ENCODE measurements at places on chromosomes 7 and 10.

DNA sequence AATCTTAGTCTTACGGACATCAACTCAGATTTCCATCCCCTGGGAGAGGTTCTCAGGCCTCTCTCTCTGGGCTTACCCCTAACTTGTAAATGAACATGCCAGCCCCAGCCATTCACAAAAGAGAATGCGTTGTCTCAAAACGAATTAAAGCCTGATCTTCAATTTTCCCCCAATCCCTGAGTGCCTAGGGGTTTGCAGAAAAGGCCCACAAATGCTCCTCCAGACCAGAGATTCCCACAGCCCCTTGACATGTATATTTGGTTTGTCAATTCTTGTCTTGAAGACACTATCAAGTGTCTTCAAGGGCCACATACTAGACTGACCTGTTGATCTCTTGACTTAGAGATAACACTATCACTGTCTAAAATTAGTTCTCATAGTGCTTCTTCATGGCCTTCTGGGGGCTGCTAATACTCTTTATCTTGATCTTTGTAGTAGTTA is 11.9 kb upstream of the HOXA13 start:
- no peak for DNase-seq

GRCh38 chr10:49054753-49055152 is 60.6 kb downstream of the VSTM4 start:
- no peak for DNase-seq

- peak; percentile 28 for DNase-seq
These were observed 19.0 kb upstream of the CPN1 start for GRCh38 chr10:100100651-100101184.

DNA sequence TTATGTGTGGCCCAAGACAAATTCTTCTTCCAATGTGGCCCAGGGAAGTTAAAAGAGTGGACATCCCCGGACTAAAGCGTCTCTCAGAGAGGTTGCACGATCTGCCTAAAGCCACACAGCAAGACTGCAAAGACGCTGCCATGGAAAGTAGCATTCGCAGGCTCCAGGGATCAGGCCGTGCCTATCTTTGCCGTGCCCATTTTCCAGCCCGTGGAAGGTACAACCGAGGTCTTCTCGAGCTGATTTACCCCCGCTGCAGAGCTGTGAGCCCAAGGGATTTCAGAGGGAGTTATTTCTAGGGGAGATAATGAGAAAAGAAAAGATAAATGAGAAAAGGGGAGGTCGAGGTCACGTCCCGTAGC is 1.0 kb upstream of the NYAP1 start:
- peak; percentile 16 for DNase-seq

- DNase-seq, result no peak
These were observed 326.2 kb upstream of the AUTS2 start for GRCh38 chr7:69272101-69272500.

GRCh38 chr7:49483142-49483541 is 290.3 kb upstream of the VWC2 start:
- DNase-seq, result no peak

DNA sequence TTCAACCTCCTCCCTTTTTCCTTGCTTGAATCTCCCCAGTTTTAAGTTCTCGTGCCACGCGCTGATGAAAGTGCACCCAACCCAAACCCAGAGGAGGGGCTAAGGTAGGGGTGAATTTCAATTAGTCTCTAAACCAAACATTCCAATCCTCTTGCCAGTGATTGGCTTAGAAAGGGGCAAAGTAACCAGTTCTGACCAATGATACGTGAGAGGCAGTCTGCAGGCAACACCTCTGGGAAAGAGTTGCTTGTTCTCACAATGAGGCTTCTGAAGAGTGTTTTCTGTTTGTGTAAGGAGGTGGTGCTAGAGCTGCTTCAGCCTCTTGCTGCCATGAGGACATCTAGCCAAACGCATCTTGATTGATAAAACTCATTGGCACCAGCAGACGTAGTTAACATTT is 21.8 kb downstream of the SLC35G1 start:
- DNase-seq, result no peak

- DNase-seq, result no peak
These were observed 233.1 kb downstream of the PARD3 start for GRCh38 chr10:34581801-34582532.

DNA sequence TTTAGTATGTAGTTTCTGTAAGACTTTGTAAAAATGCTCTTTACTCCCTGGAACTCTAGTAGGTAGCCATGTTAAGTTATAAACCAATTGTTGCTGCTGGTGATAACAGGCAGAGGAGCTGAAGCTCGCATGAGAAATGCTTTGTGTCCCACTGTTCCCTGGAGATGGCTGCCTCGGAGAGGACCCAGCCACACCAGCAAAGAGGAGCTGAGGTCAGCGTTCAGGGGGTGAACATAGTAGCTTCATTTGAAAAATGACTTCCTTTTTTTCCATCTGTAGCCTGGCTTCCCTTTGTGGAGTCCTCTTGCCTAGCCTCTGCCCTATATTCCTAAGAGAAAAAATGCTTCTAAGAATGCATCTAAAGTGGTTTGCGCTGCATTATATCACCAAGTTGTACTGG is 20.3 kb downstream of the CELF2 start:
- peak; percentile 69 for DNase-seq

DNA sequence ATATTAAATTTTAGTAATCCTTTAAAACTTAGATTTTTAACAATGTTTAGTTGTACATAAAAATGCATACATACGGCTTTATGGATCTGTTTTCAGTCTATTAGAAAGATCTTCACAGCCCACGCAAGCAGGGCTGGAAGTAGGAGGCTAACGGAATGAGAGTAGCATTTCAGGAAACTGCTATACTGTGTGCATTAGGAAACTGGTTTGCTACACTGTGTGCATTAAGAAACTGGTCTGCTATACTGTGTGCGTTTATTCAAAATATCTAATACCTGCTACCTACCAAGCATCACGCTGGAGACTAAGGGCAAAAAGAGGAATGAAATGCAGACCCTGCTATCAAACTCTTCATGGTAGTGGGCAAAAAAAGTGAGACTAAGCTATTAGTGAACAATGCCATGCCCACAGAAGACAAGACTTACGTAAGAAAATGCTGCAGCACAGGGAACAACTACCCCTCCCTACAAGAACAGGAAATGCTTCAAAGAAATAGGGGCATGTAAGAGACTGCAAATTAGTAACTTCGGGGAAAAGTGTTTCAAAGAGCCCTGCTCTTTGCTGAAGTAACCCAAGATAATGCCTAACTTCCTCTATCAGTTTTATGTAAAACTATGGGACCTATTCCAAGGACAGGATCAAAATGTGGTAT is 11.3 kb downstream of the RAB11FIP2 start:
- peak; percentile 99 for DNase-seq

DNA sequence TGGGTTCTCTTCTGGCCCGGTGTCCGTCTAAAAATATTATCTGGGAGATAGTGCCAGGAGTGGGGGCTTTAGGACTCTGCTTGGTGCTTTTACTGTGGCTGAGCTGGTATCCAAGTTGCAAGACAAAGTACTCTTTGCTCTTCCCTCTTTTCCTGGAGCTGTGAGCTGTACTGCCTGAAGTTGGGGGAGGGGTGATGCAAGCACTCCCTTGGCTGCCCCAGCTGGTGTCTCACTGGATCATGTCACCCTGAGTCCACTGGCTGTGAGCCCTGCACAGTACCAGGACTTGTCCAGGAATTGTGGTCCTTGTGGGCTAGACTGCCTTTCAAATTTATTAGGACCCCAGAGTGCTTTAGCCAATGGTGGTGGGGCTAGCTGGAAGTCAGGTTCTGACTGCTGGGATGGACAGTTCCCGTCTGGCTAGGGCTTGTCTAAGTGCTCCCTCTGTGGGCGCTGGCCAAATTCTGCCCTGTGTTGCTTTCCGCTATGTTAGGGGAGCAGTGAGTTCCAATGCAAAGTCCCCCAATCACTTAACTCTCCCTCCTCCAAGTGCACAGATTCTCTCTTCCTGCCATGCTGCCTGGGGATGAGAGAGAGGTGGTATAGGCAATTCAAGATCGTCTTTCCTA is 13.1 kb downstream of the CC2D2B start:
- no peak for DNase-seq

GRCh38 chr7:18558910-18559309 is 63.4 kb downstream of the HDAC9 start:
- no peak for DNase-seq

DNA sequence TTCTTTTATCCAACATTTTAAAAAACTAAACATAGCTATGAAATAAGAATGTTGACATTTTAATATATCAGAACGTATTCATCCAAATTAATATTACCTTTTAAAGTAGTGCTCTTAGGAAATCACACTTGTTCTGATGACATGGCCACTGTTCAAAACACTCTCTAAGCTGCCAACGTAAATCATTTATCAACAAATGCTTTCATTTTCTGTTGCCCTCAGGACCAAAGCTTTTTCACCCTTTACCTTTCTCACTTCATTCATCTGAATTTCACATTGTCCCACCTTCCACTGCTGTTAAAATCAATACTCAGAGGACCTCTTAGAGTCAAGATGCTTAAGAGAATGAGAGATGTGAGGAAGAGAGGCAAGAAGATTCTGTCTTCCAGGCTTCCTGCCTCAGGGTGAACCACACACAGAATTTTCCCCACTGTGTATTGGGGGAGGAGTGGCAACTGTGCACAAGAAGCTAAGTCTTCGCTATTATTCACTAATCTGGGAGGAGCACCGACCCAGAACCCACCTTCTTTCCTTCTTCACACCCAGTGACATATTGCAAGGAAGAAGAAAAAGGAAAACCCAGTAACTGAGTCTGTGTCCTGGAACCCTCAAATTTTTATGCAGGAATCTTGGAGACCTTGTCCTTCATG is 21.0 kb downstream of the HIBADH start:
- DNase-seq, result no peak

DNA sequence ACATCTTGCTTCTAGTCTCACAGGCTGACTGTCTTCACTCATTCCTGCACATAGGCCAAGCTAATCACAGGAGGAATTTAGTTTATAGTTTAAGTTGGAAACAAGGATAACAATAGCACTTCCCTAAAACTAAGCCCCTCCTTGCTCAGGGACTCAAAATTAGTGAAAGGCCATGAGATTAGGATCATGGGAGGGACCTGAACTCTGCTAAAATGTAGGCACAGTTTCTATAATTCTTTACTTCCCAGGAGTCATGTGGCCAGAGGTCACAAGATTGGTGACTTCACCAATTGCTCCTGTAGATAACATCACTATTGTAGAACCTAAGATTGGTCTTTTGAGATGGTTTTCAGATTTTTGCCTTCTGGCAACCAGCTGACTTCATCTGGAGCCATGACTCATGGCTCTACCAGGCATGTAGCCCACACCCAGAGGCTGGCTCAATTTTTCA is 14.8 kb upstream of the UPP1 start:
- DNase-seq, result no peak

DNA sequence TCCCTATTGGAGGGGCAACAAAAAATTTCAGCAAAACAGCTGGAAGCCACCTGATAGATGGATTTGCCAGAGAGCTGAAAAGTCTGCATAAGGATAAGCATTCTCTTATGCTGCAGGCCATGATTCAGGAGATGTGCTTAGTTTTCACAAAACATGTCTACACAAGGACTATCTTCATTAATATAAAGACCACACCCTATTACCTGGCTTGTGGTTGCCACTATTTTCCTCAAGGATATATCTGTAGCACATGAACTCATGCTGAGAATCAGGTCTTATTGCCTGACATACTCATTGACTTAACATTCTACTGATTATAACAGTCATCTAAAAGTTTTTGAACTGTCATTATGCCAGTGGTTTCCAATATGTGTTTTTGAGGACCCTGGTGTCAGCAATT is 7.1 kb upstream of the COL17A1 start:
- no peak for DNase-seq

- no peak for DNase-seq
These were observed 90.6 kb downstream of the ARHGAP12 start for GRCh38 chr10:31838065-31838464.

- DNase-seq, result no peak
These were observed 32.5 kb downstream of the BMPER start for GRCh38 chr7:33937871-33938270.

- DNase-seq, result no peak
These were observed 22.0 kb downstream of the TWIST1 start for GRCh38 chr7:19095353-19095860.

DNA sequence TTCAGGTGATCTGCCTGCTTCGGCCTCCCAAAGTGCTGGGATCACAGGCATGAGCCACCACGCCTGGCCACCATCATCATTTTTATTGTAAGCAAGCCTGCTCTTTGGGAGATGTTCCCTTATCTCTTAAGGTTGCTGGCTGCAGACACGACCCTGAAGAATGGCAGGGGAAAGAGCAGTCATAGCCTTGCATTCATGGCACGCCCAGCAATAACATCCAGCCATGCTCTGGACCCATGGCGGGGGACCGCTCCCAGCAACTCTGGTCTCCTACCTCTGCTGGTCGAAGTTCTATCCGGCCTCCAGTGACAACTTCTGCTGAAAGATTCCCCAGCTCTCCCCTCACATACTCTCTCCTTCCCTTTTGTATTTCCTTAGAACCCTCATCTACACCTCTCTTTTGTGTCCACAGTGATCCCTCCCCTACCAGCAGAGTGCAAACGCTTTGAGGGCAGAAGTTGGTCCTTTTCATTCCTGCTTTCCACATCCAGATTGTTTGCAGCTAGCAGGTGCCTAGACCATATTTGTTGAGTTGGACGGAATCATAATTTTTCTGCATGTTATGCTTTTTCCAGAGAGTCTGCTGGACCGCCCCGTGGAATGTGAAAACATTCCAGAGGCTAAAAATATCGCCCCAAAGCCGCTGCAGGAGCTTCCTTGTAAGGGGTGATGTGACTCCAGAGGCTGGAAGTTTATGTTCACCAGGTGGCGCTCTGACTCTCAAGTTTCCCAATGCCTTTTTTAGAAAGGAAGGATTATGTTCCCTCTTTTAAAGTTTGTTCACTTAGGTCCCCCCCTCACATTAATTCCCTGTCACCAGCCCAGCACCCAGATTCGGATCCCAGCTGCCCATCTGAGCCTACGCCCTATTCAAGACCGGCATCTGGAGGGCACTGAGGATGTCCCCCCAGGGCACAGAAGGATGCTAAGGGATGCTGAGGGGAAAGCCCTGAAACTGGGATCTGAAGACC is 4.3 kb upstream of the MARVELD1 start:
- DNase-seq, result peak; percentile 86

DNA sequence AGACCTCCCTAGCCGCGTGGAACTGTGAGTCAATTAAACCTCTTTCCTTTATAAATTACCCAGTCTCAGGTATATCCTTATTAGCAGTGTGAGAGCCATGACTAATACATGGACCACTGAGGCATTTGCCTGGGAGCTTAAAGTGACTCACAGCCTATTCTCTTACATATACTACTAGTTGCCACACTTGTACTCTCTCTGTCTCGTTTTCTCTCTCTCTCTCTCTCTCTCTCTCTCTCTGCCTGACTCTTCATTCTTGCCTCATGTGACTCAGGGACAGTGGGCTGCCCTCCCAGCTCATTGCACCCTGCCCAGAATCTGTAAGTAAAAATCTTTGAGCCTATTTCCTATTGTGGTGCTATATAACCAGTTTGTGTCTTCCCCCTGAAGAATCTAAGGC is 238.5 kb upstream of the MAGI2 start:
- DNase-seq, result no peak

DNA sequence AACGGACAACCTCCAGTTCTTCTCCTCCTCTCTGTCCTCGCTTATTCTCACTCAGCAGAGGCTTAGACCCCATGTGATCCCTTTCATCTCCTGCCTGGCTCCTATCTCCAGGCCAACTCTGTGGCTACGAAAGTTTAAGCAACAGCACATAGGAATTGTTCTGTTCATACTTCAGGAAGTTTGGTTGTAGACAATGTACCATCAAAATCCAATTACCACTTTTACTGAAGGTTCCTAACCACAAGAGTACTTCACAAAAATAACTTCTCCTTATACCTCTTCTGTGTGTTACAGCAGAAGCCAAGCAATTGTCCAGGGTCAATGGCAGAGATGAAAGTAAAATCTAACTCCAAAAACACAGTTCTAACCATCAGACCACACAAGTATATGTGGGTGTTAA is 80.0 kb downstream of the SLC25A13 start:
- DNase-seq, result peak; percentile 63

- DNase-seq, result no peak
These were observed 31.6 kb downstream of the NCAPG2 start for GRCh38 chr7:158672975-158673374.
